ENCODE measurements at places on chromosomes 7 and 10.

GRCh38 chr7:2074691-2075090, 158.1 kb downstream of the MAD1L1 start:
- no peak for DNase-seq

- DNase-seq = no peak
Observed at GRCh38 chr7:92705831-92706230, 115.6 kb upstream of the FAM133B start.

DNA sequence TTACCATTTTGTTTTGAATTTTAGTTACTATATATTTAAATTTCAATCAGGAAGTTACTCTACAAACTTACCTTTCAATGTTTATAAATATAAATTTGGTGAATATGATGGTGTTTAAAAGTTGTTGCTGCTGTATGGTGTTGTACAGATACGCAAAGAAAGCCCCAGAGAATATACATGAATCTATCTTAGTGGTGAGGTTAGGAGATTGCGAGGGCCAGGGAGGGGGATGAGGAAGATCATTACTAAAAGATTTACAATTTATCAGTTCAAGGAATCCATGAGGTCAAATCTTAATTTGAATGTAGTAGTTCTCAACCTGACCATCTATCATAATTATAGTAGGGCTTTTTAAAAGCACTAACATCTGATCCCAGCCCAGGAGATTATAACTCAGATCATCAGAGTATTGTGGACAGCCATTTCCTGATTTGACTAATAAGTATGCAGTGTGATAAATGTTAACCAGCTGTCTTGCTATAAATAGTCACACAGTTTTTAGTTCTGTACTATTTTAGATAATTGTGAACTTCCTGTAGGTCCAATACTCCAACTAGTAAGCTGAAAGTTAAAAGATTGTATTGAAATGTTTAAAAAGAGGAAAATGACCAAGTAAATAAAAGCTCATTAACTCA, 23.6 kb downstream of the FAM3C start:
- DNase-seq = no peak

- no peak for DNase-seq
Observed at GRCh38 chr7:151896486-151896885, 19.6 kb upstream of the PRKAG2 start.

GRCh38 chr10:128318366-128318765, 192.1 kb upstream of the MKI67 start:
- DNase-seq = no peak

DNA sequence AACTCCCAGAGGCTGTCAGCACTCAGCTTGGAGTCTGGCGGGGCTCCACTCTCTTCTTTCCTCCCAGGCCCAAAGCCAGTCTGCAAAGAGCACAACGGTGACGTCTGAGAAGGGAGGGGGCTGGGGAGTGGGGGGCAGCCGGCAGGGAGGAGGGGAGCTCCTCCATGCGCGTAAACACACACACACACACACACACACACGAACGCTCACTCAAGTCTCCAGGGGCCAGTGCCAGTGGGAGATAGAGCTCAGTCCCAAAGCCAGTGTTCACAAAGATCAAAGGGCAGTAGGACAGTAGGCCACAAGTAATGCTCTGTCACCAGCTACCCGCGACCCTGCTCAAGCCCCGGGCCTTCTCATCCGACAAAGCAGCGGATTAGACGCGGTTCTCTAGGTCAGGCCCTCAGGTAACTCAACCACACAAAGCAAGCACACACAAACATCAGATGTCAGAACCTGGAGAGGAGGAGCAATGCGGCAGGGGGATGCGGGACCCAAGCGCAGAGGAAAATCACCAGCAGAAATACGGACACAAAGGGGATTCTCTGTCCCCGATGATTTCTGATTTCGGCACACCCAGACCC, 19.9 kb downstream of the TCAF1 start:
- DNase-seq = no peak

DNA sequence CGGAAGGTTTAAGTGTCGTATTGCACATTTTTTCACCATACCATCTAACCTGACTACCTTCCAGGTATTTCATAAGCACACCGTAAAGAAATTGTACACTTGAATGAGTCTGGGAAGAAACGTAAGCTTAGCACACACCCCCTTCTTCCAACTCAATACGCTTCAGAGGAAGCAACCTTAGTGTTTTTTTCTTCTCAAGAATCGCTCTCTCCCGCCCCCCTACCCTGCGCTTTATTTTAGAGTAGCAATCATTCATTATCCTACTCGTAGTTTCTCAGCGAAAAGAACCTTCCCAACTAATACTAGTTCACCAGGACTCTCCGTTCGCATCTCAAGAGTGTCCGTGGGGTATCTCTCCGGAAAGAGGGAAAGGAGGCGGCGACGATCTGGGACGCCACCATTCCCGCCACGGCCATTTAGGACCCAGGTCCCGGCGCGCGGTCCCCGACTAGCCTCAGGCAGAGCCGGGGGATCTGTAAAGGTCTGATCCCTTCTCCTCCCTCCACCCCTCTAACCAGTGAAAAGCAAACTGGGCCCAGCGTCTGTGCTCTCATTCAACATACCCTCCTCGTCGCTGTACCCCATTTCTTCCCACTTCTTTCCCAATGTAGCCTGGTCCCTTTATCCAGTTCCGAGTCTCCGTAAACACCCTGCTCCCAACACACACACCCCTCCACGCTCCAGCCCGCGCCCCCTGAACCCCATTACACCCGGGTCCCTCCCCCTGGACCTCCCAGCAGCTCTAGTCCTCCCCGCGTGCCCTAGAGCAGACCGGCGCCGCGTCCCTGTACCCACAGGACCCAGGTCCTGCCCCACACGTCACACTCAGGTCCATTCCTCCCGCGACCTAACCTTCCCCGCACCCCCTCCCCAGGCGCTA, 16.0 kb downstream of the MYOZ1 start:
- DNase-seq = no peak

DNA sequence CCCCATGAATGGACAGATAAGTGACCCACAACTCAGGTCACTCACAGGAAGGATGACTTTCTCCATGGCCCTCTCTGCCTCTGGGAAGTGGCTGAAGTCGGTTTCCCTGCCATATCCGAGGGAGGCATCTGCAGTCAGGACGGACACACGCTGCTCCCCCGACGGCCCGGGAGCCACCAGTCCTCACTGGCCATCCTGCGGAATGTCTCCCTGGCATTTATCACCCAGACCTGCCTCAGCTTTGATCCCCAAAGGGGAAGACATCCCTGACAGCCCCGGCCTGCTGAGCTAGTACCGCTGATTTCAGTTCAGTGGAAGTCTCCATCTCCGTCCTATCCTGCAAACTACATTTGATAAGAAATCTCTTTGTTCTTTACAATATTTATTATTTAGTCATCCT, 339.5 kb upstream of the MKI67 start:
- no peak for DNase-seq

- DNase-seq = no peak
Observed at GRCh38 chr10:117677890-117678500, 135.4 kb downstream of the EMX2 start.

DNA sequence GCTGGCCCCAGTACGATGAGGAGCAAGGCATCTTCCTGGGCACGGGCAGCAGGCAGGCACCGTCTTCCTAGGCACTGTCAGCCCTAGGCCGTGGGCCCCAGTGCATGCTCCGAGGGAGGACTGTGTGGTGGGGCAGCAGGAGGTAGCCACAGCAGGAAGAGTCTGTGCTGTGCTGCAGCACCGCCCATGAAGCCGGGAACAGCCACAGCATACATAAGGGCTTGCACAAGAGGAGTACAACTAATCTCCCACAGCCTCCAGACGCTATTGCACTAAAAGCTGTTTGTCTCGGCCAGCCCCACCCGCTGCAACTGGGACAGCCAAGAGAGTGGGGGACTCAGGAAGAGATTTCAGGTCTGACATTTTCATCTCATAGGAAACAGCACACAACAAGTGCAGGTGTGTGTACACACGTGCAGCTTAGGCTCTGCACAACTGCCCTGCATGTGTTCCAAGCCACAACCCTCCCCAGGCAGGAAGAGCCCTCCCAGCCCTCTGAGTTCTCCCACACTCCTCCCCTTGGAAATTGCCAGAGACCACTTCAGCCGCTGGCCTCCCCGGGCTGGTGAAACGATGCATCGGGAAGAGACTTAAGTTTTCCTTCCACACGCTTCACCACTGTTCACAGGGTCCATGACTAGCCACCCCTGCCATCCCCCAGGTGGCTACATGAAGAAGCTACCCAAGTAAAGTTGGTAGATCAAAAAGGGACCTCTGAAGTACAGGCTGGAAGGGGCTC, 88.1 kb upstream of the DDC start:
- DNase-seq = no peak

DNA sequence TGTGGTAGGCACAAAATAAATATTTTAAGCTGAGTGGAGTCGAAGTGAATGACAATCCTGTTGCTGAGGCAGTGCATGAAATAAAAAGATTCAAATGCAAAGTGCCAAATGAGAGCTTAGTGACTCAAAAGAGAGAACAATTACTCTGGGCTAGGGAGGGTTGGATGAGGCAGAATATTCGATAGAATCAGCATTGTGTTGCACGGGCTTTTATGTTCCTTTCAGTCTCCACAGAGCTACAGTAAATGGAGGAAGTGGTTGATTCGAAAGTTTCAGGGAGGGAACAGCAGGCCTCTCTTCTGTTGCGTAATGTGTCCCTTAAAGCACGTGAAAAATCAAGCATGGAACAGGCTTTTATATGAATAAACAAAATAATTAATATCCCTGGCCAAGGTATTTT, 599.3 kb upstream of the CELF2 start:
- DNase-seq = no peak

DNA sequence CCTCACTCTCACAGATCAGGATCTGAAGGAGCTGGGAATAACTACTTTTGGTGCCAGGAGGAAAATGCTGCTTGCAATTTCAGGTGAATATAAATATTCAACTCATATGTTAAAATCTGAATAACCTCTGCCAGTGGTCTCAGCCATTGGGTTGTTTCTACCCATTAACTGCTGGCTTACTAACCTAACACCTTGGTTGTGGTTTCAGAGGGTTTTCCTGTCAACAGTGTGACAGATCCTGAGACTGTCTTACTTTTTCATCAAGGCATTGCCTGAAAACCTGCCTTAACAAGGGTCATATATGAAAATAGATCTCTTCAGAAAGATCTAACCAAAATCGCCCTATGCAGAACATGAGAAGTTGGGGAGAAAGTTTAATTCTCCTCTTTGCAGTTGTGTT, 307.7 kb downstream of the BICC1 start:
- no peak for DNase-seq

DNA sequence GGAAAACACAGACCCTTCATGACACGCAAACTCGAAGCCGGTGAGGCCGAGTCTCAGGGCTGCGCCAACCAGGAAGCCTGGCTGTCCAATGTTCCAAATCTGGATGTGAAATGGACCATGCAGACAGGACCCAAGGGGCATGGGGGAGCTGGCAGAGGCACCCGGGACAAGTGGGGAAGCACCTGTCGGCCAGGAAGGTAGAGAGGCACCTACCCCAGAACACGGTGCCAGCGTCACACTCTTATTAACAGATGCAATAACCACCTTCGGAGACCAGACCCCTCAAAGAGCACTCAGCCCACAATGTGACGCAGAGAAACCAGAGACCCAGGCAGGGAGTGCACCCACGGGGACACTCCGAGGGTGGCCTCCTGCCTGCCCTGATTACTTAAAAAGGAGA, 88.3 kb upstream of the PDGFA start:
- DNase-seq = no peak

DNA sequence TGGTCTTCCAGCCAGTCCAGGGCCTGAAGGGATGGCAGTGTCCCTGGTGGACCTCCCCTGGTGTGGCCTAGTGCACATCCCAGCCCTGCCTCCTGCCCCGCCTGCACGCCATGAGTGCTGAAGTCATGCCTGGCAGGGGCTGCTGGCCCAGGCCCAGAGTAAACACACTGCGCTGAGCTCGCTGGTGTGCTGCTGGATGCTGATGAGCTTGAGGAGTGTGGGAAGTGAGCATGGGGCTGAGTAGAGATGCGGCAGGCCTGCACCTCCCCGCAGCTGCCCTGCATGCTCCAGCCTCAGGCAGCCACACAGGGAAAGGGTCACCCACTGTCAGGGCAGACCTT, 43.2 kb downstream of the HTRA1 start:
- DNase-seq = no peak

GRCh38 chr10:4334871-4335270, 491.1 kb upstream of the AKR1E2 start:
- DNase-seq = no peak

DNA sequence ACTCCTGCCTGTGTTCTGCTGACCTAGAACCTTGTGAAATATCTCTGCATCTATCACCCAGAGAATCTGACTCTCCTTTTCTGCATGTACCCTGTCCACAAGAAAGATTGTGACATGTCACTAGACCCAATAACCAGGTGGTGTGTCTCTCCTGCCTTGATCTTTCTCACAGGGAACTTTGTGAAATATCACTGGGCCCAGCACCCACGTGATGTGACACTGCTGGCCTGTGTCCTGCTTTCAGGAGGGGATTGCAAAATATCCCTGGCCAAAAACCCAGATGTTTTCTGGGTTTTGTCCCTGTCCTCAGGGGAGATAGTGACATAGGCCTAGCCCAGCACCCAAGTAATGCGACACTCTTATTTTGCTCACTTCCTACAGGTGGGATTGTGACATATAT, 10.1 kb upstream of the ZNF107 start:
- no peak for DNase-seq

DNA sequence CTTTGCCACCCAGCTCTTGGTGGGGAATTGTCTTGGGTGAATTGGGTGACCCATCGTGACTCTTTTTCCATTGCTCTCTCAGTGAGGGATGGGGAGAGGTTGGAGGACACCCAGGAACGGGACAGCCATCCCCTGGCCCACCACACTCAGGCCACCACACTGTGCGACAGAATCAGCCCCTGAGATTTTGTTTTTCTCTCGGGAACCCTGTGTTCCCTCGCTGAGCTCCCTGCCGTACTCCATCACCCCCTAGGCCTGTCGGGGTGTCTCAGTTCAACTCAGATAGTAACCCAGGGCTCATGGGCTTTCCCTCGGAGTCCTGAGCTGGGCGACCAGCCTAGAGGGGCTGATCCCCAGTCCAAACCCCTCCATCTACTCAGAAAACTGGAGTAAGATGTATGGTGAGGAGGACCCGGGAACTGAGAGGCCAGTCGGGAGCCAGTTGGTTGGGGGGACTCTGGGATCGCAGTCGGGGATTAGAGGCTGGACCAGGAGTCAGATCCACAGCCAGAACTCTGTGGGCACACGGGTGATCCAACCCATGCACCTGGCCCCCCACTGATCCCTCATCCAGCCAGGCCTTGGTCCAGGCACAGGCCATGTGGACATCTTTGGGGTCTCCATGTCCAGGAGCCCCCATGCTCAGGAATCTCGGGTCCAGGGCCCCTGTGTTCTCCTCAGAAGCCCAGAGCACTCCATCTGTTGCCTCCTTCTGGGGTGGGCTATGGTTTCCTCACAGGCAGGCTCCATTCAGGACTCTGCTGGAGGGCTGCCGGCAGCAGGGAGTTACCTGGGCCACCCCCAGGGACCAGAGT, 9.3 kb downstream of the CRYGN start:
- no peak for DNase-seq

DNA sequence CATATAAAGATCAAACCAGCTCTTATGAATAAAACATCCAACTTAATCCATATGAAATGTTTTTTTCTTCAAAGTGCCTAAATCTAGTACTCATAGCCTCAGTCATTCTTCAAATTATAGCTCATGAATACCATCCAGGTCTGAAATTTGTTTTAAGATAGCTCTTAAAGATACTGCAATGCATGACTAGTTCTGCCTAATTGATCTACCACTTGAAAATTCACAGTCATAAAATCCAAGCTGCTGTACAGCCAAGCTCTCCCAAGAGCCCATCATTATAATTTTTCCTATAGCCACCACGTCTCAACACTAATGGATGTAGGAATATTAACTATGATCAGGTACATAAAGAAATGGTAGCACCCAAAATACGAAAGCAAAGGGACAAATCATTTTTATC, 87.9 kb upstream of the RNF148 start:
- DNase-seq = no peak

- DNase-seq = no peak
Observed at GRCh38 chr10:101482568-101482967, 105.5 kb downstream of the POLL start.

GRCh38 chr10:3954615-3955014, 169.6 kb upstream of the KLF6 start:
- DNase-seq = no peak

All from 8988T (cell line).